Brain pericyte (primary cell): ENCODE measurements at places on chromosomes 2 and 18.

- peak; percentile 25 for DNase-seq
Observed at GRCh38 chr18:10015941-10016819, 102.4 kb downstream of the VAPA start.

- no peak for DNase-seq
Observed at GRCh38 chr18:24002479-24002878, 12.1 kb upstream of the TTC39C start.

GRCh38 chr2:208466920-208467298 is 60.3 kb downstream of the PTH2R start:
- DNase-seq = no peak

GRCh38 chr2:218631837-218632236 is 24.1 kb downstream of the PLCD4 start:
- DNase-seq = no peak

DNA sequence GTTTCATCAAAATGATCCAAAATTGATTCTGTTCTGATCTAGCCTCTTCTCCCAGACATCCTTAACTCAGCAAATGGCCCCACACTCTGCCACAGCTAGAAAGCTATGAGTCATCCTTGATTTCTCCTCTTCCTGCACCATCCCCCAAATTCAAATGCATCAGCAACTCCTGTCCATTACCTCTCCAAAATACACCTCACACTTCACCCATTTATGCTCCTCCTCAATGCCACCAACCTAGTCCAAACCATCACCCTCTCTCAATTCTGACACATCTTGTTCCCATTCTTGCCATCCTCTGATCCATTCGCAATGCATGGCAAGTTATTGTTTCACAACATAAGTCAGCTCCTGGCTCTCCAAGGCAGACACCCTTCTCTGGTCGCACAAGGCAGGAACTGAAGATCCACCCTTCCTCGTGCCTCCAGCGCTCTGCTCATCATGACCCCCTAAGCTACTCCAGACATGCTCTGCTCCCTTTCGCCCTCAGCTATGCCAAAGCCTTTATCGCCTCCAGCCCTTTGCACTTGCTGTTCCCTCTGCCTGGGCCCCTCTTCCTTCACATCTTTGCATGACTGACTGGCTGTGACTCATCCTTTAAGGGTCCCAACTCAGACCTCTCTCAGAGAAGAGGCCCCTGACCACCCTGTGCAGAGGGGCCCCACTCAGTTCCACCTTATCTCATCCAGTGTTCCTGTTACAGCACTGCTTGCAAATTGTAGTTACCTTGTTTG is 83.6 kb downstream of the MREG start:
- DNase-seq = no peak

DNA sequence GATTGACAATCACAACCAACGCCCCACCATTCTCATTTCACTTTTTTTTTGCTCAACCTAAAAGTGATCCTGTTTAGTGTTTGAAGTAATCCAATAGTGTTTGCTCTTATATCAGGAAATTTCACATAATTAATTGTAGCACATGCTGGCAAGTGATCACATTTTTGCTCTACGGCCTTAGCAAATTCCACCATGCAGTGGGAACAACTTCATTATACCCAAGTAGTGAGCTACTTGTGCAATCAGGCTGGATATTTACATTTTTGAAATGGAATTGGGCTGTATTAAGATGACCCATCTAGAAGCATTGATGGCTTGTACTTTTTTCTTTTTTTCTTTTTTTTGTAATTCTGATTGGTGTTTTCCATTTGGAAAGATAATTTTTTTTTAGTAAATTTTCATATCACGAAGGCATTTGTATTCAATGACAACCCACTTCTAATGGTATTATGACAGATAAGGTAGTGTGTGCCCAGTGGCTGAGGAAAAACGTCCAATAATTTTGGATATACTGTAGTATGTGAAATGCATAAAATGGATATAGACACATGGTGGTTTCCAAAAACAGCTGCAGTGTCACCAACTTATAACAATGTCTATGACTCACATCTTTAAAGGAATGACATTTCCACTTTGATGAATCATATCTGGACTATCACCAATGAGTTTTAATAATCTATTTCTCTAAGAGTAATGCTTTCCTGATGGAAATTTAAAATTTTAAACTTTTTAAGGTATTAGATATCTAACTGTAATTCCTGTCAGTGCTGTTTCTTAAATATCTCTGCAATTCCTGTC is 130.6 kb downstream of the COL6A3 start:
- DNase-seq = no peak

DNA sequence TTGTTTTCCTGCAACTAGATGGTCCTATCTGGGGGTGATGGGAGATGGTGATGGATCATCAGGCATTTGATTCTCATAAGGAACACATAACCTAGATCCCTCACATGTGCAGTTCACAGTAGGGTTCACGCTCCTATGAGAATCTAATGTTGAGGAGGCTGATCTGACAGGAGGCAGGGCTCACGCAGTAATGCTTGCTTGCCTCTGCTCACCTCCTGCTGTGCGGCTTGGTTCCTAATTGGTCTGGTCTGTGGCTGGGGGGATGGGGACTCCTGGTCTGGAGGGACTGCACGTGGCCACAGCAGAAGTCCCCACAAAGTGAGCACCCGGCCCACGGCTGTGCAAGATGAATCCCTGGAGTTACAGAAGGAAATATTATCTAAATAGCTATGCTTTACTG is 11.3 kb downstream of the MC5R start:
- DNase-seq = no peak

DNA sequence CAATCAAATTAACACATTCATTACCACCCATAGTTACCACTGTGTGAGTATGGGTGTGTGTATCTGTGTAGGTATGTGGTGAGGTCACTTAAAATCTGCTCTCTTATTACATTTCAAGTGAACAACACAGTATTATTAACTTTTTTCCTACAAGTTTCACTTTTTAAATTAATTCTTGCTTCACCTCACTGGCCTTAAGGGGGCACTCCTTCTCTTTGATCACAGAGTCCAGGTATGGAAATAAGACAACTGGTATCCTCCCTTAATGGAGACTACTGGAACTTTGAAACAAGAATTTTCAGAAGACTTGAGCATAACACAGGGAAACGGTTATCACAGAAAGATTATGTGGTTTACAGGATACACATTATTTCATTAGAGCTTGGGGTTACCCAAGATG is 255.8 kb downstream of the ASXL3 start:
- DNase-seq = no peak

- DNase-seq = no peak
Observed at GRCh38 chr2:225937625-225938187, 538.2 kb downstream of the NYAP2 start.

GRCh38 chr2:99256677-99257076 is 1.2 kb upstream of the LYG2 start:
- DNase-seq = no peak

GRCh38 chr2:79580175-79580574 is 67.3 kb downstream of the CTNNA2 start:
- DNase-seq = no peak

GRCh38 chr2:218896501-218897393 is 16.1 kb downstream of the WNT10A start:
- no peak for DNase-seq

GRCh38 chr2:219633276-219634065 is 6.0 kb downstream of the SLC4A3 start:
- no peak for DNase-seq

DNA sequence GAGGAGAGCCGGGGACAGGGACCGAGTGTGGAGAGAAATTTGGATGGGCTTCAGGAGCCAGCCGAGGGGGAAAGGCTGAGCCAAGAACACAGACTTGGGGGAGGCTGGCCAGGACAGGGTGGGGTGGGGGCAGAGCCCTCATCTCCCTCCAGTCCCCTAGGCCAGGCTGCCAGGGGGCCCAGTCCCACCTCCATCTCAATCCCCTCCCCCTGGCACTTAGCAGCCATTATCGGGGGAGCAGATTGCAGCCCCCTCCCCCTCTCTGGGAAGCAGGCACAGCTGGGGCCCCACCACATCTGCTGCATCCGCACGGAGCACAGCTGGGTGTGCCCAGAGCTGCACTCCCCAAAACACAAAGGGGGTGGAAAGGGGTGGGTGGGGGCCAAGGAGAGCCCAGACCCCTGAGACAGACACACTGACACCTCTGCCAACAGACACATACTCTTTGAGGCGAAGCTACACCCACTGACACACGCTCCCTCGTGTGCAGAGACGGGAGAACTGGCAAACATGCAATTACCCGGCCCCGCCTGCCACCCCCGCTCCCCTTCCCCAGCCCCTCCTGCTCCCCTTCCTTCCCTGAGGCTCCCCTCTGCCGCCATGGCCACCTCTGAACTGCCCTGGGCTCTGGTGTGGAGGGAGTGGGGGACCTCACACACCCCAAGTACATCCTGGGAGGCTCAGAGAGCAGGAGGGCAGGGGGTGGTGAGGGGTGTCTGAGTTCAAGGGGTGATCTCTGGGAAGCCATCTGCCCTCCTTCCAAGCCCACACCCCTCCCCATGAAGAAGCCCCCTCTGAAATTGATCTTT is 5.1 kb upstream of the ASIC4 start:
- no peak for DNase-seq

GRCh38 chr18:36469461-36469860 is 171.9 kb downstream of the FHOD3 start:
- no peak for DNase-seq

DNA sequence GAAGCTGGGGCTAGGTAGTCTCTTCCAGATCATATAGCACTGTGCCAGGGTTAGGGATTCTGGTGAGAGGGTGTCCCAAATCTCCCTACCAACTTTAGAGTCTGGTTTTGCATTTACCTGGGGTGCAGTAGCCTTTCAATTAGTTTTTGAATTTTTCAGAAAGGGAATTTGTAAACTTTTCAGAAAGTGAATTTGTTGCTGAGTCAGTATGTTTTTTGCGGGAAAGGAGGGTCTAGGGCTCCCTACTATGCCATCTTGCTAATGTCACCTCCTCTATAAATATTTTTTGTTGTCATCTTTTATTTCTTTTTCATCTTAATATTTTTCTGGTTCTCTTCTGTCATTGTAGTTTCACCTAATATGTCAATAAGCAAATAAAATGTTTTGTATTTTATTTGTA is 95.8 kb upstream of the FAM98A start:
- DNase-seq = no peak

- DNase-seq = no peak
Observed at GRCh38 chr2:2527148-2527547, 196.1 kb upstream of the MYT1L start.

GRCh38 chr18:57579934-57580333 is 6.6 kb downstream of the FECH start:
- no peak for DNase-seq

DNA sequence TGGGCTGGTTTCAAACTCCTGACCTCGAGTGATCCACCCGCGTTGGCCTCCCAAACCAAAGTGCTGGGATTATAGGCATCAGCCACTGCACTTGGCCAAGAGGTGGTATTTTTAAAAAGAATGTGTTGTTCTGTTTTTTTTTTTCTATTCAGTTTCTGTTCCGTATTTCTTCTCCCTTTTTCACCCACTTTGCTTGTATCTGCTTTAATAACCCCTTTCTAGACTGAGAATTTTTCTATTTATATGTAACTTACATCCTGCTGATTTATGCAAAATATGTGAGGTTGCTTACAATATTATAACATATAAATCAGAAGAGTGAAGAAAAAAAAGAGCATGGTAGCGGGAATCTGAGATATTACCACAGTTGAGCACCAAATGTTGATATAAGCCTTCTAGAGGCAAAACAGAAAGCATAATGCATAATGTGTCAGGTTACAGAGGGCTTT is 17.2 kb upstream of the LYPD6B start:
- DNase-seq = no peak

DNA sequence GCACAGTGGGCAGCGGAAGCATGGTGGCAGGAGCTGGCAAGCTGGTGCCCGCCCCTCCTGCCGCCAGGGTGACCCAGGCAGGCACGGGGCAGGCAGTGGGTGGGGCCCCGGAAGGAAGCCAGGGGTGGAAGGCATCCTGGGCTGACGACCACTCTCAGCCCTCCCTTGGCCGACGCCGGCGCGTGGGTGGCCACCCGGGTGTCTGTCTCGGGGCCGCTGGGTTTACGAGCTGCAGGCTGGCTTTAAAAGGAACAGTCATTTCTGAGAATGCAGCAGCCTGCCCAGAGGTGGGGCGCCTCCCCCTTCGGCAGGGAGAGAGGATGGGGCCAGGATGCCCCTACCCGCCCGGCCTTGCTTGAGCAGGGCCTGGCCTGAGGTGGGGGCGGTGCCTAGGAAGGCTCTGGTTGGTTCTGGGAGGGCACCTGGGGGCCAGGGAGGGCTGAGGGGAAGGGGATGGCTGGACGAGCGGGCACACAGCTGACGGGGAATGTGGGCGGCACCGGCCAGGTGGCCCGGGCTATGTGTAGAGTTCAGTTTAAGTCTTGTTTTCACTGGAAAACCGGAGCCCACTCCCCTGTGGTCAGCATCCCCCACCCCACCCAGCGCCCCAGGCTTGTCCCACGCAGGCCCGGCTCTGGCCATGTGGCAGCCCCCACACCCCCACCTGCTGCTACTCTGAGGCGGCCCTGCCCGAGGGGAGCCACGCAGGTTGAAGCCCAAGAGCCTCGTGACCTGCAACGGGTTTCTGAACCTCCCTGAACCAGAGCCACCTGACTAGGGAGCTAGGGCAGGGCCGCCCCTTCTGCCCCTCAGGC is 6.3 kb downstream of the BOK start:
- no peak for DNase-seq

DNA sequence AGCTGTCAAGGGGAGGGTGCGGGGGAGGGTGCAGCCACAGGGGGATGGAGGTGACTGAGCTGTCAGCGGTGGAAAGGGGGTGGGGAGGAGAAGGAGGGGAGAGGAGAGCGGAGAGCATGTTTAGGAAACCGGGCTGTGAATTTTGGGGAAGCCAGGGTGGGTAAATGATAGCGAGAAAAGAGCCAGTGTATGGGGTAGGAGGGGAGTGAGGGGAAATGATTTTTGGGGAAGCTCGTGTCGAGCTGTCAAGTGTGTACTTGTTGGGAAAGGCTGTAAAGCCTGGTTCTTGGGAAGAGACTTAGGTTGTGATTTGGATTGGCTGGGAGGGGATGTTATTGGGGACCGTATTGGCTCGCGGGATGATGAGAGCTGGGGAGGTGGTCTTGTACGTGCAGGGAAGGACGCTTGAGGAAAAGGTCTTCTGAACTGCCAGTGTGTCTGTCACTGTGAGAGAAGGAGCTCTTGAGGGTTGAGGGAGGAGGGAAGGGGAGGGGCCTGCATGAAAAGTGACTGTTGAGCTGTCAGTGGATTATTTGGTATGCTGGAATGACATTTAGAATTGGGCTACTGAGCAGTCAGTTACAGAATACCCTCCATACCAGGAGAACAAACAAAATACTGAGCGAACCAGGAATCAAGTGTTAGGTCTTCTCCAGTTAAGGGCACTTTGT is 1.0 kb downstream of the UBR3 start:
- no peak for DNase-seq

- no peak for DNase-seq
Observed at GRCh38 chr18:37443325-37444055, 122.1 kb downstream of the CELF4 start.

DNA sequence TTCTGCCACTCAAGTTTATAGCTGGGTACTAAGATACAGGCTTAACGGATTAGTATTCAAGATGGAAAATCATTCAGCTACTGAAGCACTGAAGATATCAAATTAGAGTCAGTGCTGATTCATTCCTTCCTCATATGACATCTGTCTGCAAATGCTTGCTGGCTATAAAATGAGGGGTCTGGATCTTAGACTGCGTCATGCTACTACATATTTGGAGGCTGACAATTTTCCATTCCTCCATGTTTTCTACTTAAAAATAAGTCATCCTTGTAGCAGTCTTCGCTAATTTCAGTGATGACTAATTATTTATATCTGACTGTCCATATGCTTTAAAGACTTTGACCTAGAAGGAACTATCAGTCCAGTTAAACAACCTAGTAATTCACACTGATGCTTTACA is 233.4 kb downstream of the RIT2 start:
- DNase-seq = no peak
